Stimulated activated CD4-positive, alpha-beta T cell treated with anti-CD3 and anti-CD28 coated beads, TNF-alpha, amount 100 ng/mL, for 24 hours (primary cell): ENCODE measurements at places on chromosomes 2 and 18.

- DNase-seq, result no peak
Measured at GRCh38 chr2:176285321-176285720, 16.1 kb downstream of the MTX2 start.

DNA sequence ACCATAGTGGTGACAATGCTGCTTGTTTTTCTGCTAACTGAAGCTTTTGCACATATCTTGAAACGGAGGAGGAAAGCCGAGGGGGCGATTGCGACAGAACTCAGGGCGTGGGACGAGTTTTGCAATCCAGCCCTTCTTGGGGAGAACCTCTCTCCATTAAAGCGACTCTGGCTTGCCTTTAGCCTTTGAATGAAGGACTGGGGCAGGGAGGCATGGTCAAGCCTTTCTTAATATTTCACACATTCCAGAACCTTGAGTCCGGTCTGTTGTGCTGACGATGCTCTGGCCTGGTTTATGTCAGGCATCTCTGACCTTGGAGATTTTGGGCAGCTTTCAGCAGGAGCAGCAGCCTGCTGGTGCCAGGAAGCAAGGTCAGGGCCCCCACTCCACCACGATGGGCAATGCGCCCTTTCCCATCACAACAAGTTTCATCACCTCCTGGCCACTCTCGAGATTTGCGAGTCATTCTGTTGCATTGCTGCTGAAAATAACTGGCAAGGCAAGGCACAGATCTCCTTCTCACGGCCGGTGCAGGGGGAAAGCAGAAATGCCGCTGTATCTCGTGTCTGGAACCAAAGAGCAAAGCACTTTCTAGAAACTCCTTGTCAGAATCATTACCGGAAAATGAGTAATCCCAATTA, 10.8 kb downstream of the EMILIN2 start:
- DNase-seq, result no peak

GRCh38 chr2:187497858-187498463, 49.9 kb upstream of the CALCRL start:
- DNase-seq, result no peak

GRCh38 chr18:8349608-8350323, 259.5 kb upstream of the RAB12 start:
- DNase-seq, result no peak

- DNase-seq, result no peak
Measured at GRCh38 chr2:75612862-75613243, 33.7 kb upstream of the MRPL19 start.

DNA sequence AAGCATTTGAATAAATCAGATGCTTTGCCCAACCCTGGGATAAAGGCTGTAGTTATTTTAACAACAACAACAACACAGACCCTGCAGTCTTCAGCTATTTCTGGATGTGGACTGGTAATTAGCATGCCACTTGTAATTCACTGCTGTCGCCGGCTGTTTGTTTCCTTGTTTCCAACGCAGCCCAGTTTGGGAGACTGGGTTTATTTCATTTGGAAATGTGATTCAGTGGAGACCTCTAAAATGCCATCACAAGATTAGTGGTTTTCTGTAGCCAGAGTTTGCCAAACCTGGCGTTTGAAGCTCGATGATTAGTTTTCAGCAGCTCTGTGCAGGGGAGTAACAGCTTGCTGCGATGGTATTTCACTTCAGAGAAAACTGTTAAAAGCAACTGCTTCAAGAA, 83.5 kb downstream of the LDLRAD4 start:
- no peak for DNase-seq

DNA sequence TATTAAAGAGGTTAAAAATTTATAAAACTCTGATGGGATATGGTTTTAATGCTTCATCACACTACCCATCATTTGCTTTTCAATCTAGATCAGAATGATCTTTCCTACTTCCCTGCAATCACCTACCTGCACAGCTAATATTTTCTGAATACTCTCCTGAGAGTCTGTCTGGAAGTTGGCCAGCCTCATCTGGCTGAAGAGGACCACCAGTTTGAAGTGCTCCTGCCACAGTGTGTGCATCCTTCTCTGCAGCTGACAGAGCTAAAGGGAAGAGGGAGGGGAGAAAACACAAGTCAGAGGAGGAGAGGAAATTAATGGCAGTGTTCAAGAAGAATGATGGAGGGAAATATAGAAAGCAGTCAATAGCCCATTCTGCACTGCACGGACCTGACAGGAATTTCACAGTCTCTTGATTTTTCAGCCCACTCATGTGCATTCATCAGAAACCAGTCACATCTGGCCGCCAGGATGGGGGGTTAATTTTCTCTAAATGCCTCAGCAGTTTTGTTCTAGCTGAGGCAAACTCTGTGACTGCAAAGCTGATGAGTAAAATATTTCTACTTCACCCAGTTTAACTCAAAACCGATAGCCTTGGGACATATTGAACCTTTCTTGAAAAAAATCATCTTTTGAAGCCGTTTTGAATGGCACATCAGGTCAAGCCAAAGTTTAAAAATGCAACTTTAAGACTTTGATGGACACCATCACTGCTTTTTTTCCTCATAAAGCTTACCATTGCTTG, 201.8 kb upstream of the KLHL14 start:
- DNase-seq, result no peak

DNA sequence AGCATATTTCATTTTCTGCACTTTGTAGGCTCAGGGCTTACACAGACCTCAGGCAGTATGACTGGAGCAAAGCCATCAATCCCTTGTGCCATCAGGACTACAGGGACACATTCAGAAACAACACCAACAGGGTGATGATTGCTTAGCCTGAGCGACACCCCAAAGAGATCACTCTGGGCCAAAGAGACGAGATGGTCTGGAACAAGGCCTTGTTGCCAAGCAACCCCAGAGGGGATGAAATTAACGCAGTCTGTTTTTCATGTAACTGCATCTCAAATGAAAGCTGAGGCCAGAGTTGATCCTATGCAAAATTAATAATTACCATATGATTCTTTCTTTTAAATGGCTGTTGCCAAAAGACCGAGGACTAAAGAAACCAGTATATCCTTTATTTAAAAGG, 20.2 kb upstream of the B3GNT2 start:
- no peak for DNase-seq

GRCh38 chr2:162490052-162490717, 146.3 kb downstream of the GCA start:
- no peak for DNase-seq

DNA sequence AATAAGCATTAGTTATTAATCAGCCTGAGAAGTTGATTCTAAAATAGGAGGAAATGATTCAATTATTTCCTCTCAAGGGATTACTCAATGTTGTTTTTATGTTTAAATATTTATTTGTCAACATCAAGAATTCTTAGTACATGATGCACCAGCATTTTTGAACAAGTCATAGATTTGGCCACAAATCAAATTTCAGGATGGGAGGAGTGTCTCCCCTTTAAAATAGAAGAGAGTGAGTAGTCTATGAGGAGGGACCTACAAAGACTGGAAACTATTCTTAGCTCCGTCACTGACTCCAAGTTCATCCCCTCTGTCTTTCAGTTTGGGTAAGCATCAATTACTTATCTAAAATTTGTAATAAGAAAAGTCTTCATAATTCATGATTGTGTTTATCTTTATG, 18.6 kb upstream of the IL18R1 start:
- no peak for DNase-seq

- DNase-seq, result no peak
Measured at GRCh38 chr2:36449213-36449612, 93.6 kb downstream of the CRIM1 start.

DNA sequence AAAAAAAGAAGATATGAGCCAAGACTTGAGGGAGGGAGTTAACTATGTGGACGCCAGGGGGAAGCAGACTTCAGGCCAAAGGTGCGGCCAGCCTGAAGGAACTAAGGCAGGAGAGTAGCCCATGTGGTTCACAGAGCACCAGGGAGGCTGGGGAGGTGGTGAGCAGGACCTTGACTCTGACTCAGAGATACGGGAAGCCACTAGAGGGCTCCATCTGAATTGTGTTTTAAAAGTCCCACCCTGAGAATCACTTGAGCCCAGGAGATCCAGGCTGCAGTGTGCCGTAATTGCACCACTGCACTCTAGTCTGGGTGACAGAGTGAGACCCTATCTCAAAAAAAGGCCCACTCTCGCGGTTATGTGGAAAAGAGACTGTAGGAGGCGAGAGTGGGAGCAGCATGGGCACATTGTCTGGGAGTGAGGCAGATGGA, 12.3 kb downstream of the CEP192 start:
- DNase-seq, result no peak
